ENCODE measurements at places on chromosomes 2 and 18. TPM values are rescaled to one million over a fixed set of nuclear protein-coding genes. Genes with fewer than 3 reads are reported as not detected.
A peak's percentile ranks its signal among the peaks of the same experiment; 100 is the strongest.

Gene GDF7
- total RNA-seq, result 1.1 TPM

Gene ERCC3
- 34.6 TPM for total RNA-seq

Gene TRMT61B
- total RNA-seq, result 22.3 TPM

Gene EHBP1
- total RNA-seq, result 106 TPM

Gene PID1
- total RNA-seq, result 33.4 TPM

Gene POTEI
- total RNA-seq, result 0.72 TPM

Gene CIDEA
- total RNA-seq, result 0.50 TPM

DNA sequence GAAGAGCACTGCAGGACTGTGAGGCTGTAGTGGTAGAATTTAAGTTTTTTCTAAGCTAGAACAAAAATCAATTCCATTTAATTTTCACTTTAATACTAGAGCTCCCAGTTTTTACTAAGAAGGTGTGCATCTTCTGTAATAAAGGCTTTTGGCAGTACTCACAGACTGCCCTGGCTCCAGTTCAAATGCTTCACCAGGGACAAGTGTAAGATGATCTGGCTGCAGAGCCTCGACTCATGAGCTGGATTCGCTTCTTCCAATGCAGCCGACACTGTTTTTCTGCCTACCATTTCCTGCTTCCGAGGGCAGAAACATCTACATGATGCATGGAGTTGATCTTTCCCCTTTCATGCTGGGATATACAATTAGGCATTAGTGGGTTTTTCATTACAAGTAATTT, 87.0 kb downstream of the FARSB start:
- H3K27me3 ChIP-seq, result no peaks in the 10 kb centered on the region
- no peak overlapping the region for H3K27ac ChIP-seq
- peaks cover 4% of the 10 kb centered on the region for H3K36me3 ChIP-seq
- no peaks in the 10 kb centered on the region for H3K4me1 ChIP-seq

DNA sequence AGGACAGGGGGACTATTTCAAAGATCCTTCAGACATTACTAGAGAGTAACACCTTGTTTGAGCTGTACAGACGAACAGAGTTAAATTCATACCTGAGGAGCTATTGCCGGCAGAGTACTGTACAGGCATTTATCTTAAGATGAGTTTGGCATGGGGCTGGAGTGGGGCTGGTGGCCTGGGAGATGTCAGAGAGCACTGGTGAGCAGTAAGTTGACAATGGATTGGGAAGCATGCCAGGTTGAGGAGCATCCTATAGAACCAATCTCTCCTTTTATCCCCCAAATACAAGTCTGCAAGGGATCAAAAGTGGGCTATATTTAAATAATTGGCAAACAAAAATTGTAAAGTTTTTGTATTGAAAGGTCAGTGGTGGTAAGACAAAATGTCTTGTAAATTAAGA, 58.6 kb downstream of the ADCYAP1 start:
- peaks cover 3% of the 10 kb centered on the region for H3K4me1 ChIP-seq
- no peaks in the 10 kb centered on the region for H3K36me3 ChIP-seq
- no peaks in the 10 kb centered on the region for H3K27me3 ChIP-seq
- no peak overlapping the region for H3K4me3 ChIP-seq
- H3K27ac ChIP-seq, result no peak overlapping the region
- DNase-seq, result no peak

- no peaks in the 10 kb centered on the region for H3K4me1 ChIP-seq
- no peak overlapping the region for H3K4me3 ChIP-seq
- H3K36me3 ChIP-seq, result no peaks in the 10 kb centered on the region
- H3K27ac ChIP-seq, result no peak overlapping the region
- no peaks in the 10 kb centered on the region for H3K27me3 ChIP-seq
These were observed 38.1 kb upstream of the RTN4 start for GRCh38 chr2:55088400-55088799.

DNA sequence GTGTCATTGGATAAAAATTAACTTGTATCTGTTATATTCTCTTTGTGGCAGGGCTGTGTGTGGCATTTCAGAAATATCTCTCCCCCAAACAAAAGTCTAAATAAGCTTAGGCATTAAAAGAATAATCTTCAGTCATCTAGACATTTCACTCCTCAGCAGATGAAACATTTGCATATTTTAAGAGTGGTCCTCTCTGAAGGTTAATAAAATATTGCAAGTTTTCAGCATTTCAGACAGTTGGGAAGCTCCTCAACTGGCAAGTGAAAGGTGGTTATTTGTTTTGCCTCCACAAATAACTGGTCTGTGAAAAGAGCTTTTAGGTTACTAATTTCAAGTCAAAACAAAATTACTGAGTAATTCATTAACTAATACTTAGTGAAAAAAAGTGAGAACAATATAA, 462.6 kb downstream of the EPHA4 start:
- H3K4me1 ChIP-seq, result peaks cover 2% of the 10 kb centered on the region
- no peak overlapping the region for H3K27ac ChIP-seq
- no peak overlapping the region for H3K4me3 ChIP-seq
- no peaks in the 10 kb centered on the region for H3K27me3 ChIP-seq

GRCh38 chr18:78735131-78736014, 244.2 kb upstream of the SALL3 start:
- H3K4me3 ChIP-seq, result no peak overlapping the region
- H3K27ac ChIP-seq, result no peak overlapping the region
- DNase-seq, result no peak
- peaks cover 17% of the 10 kb centered on the region for H3K4me1 ChIP-seq
- no peaks in the 10 kb centered on the region for H3K36me3 ChIP-seq
- H3K27me3 ChIP-seq, result no peaks in the 10 kb centered on the region

DNA sequence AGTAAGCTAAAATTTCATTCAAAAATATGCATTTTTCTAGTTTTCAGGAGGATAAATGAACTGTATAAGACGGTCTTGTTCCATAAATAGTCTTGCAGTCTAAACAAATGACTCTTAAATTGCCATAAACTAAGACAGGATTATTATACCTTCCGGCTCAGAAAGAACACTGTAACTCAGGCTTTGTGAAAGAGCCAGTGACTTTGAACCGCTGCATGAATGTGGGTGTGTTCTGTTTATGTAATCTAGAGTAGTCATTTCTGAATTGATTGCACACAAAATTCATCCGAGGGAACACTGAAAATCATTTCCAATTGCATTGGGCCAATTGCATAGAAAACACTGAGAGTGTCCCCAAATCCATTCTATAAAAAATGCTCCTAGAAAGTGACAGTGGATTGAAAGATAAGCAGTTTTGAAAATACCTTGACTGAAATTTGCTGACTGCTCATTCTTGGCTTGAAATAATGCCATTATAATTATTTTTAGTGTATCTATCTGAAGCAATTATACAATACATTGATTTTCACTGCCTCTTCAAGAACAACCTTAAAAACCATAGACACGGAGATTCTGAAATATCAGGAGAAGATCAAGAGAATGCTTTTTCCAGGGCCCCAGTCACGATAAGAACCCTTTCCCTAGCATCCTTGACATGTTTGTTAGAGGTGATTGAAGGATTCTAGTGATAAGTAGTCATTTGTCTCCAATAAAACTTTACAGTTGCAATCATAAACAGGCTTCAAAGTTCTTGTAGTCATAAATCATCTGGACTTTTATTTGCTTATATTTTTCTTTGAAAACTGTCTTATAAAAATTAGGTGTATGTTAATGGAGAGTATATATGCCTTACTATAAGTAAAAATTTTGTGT, 55.4 kb downstream of the CNTNAP5 start:
- H3K4me3 ChIP-seq, result no peak overlapping the region
- no peaks in the 10 kb centered on the region for H3K4me1 ChIP-seq
- no peak overlapping the region for H3K27ac ChIP-seq

- no peak overlapping the region for H3K4me3 ChIP-seq
- no peak for DNase-seq
- no peak overlapping the region for H3K27ac ChIP-seq
- no peaks in the 10 kb centered on the region for H3K36me3 ChIP-seq
These were observed 604.9 kb upstream of the CDH2 start for GRCh38 chr18:28781616-28782362.

GRCh38 chr2:205882806-205883425, 200.6 kb downstream of the NRP2 start:
- H3K4me3 ChIP-seq, result no peak overlapping the region
- no peak for DNase-seq
- H3K36me3 ChIP-seq, result no peaks in the 10 kb centered on the region

DNA sequence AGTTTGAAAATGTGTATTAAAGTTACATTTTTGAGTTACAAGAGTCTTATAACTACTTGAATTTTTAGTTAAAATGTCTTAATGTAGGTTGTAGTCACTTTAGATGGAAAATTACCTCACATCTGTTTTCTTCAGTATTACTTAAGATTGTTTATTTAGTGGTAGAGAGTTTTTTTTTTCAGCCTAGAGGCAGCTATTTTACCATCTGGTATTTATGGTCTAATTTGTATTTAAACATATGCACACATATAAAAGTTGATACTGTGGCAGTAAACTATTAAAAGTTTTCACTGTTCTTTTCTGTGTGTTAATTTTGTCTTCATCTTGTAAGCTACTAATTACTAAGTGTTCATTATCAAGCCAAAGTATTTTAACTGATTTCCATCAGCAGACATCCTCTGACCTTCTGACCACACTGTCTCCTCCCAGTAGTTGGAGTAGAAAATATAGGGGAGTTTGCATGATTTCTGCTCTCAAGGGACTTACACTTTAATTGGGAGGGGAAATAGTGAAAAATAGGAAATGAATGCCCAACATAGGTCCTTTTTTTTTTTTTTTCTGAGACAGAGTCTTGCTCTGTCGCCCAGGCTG, 4.3 kb downstream of the PMAIP1 start:
- H3K4me1 ChIP-seq, result peaks cover 16% of the 10 kb centered on the region
- peaks cover 65% of the 10 kb centered on the region for H3K27me3 ChIP-seq
- no peak overlapping the region for H3K4me3 ChIP-seq
- H3K27ac ChIP-seq, result no peak overlapping the region
- no peaks in the 10 kb centered on the region for H3K36me3 ChIP-seq
- no peak for DNase-seq

- H3K27me3 ChIP-seq, result no peaks in the 10 kb centered on the region
- no peaks in the 10 kb centered on the region for H3K36me3 ChIP-seq
- H3K27ac ChIP-seq, result peak overlapping the region; percentile 69
- peaks cover 16% of the 10 kb centered on the region for H3K4me1 ChIP-seq
These were observed 37.0 kb upstream of the FOSL2 start for GRCh38 chr2:28355521-28356094.

DNA sequence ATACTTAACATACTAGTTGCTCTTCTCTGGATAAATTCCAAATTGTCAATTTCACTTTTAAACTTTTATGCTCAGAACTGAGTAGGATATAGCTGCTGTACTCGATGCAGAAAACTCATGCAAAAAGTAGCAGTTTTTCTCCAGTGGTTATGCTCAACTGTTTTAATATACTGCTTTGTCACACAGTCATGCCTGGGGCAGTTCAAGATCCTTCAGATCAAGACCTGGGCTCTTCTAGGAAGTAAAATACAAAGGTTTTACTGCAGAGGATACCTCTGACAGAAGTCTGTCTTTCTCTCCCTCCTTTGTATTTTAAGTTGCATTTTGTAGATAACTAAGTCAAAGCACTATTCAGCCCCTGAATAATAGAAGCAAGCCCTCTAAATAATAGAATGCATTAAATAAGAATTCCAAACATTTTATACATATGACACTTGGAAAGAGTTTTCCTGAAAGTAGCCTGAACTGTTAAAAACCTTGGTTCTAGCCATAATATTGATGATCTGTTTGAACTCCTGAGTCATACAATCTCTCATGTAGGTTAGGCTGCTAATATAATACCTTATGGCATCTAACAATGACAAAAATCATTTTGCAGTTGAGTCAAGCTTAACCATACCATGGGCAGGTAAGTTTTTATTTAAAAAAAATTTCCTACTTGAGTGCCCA, 183.3 kb upstream of the TRIB2 start:
- no peak for DNase-seq
- H3K27ac ChIP-seq, result no peak overlapping the region
- H3K4me1 ChIP-seq, result no peaks in the 10 kb centered on the region
- H3K27me3 ChIP-seq, result no peaks in the 10 kb centered on the region
- H3K4me3 ChIP-seq, result no peak overlapping the region

DNA sequence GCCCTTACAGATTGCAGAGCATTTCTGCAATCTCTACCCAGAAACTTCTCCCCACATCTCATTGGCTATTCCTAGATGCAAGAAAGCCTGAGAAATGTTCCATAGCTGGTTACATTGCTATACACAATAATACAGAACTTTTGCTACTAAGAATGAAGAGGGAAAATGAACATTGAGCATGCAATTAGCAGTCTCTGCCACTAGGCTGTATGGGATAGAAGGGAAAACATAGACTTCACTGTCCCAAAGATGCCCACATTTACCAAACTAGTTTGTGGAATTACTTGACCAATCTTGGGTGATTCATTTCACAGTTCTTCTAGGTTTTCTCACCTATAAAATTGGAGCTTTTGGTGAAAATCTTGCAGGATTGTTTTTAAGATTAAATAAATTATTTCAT, 265.7 kb upstream of the NT5C1B start:
- no peak overlapping the region for H3K27ac ChIP-seq
- no peaks in the 10 kb centered on the region for H3K27me3 ChIP-seq
- no peaks in the 10 kb centered on the region for H3K36me3 ChIP-seq
- H3K4me1 ChIP-seq, result no peaks in the 10 kb centered on the region

GRCh38 chr2:83742117-83742782, 716.8 kb downstream of the SUCLG1 start:
- no peak overlapping the region for H3K27ac ChIP-seq
- peak; percentile 33 for DNase-seq
- H3K4me3 ChIP-seq, result no peak overlapping the region
- H3K36me3 ChIP-seq, result no peaks in the 10 kb centered on the region
- no peaks in the 10 kb centered on the region for H3K27me3 ChIP-seq

DNA sequence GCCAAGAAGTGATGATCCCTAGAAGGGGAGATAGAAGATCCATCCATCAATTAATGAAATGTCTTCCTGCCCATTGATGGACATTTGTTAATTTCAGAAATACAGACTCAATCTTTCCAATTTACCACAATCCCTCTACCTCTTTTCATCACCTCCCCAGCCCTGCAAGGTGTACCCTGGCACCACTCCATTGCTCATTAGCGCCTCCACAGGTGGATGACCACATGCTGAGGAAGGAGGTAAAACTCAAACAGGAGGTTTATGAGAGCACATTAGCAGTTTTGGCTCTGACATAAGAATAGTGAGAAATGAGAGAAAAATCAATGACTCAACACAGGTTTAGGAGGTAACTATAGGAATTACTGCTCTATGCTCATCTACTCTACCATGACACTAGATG, 208.0 kb downstream of the C1D start:
- no peaks in the 10 kb centered on the region for H3K36me3 ChIP-seq
- H3K4me3 ChIP-seq, result no peak overlapping the region
- no peak overlapping the region for H3K27ac ChIP-seq
- no peaks in the 10 kb centered on the region for H3K27me3 ChIP-seq

GRCh38 chr2:226190479-226191252, 609.0 kb downstream of the IRS1 start:
- DNase-seq, result no peak
- no peaks in the 10 kb centered on the region for H3K27me3 ChIP-seq
- H3K4me1 ChIP-seq, result peaks cover 7% of the 10 kb centered on the region
- H3K36me3 ChIP-seq, result no peaks in the 10 kb centered on the region
- H3K4me3 ChIP-seq, result no peak overlapping the region

GRCh38 chr18:10444314-10445006, 10.0 kb upstream of the APCDD1 start:
- peaks cover 18% of the 10 kb centered on the region for H3K4me1 ChIP-seq
- H3K27me3 ChIP-seq, result no peaks in the 10 kb centered on the region
- DNase-seq, result no peak
- H3K36me3 ChIP-seq, result no peaks in the 10 kb centered on the region

All from spinal cord (tissue), 10 donors.